MG63 (cell line): ENCODE measurements at places on chromosomes 4 and X. TPM values are rescaled to one million over a fixed set of nuclear protein-coding genes. Genes with fewer than 3 reads are reported as not detected.

DNA sequence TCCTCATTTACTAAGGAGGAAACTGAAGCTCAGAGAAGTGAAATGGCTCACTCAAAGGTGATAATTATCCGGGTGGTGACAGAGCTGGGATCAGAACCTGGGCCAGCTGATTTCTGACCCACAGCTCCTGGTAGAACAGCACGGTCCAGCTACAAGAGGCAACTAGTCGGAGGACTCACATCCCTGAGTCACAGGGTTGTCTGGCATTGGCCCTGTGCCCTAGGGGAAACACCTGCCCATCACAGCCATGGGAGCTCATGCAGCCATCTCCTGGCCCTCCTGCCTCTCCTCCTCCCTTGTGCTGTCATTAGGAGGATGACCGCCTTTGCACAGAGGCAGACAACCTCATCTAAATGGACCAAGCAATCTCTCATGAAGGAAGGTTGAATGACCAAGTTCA lies 115.2 kb upstream of the TSPAN5 start:
- no peak for DNase-seq

Gene INTU
- 1.2 TPM in 2 replicates for total RNA-seq

Gene MAGEE1
- 0.76 and 1.5 TPM in 2 replicates for total RNA-seq

GRCh38 chr4:24748758-24749350 lies 46.5 kb upstream of the SOD3 start:
- no peak for DNase-seq

Gene TMEM154
- total RNA-seq = 0.25 and 1.8 TPM in 2 replicates

Gene SH2D1A
- not detected in 2 replicates for total RNA-seq

Gene MAGEA8
- not detected in 2 replicates for total RNA-seq

Gene UNC5C
- total RNA-seq = not detected in 2 replicates

Gene SSX2
- total RNA-seq = not detected in 2 replicates

DNA sequence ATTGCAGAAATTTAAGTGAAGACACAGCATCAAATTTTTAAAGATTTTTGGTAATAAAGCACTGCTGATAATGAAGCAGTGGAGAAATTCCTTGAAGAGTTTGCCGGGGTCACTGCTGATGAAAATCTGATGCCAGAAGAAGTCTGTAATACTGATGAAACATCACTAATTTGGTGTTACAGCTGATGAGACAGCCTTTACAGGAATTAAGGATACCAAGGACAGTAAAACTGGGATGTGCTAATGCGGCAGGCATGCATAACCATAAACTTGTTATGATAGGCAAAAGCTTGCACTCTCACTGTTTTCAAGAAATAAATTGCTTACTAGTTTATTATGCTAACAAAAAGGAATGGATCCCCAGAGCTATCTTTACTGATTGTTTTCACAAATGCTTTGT lies 52.9 kb upstream of the VEGFC start:
- no peak for DNase-seq

DNA sequence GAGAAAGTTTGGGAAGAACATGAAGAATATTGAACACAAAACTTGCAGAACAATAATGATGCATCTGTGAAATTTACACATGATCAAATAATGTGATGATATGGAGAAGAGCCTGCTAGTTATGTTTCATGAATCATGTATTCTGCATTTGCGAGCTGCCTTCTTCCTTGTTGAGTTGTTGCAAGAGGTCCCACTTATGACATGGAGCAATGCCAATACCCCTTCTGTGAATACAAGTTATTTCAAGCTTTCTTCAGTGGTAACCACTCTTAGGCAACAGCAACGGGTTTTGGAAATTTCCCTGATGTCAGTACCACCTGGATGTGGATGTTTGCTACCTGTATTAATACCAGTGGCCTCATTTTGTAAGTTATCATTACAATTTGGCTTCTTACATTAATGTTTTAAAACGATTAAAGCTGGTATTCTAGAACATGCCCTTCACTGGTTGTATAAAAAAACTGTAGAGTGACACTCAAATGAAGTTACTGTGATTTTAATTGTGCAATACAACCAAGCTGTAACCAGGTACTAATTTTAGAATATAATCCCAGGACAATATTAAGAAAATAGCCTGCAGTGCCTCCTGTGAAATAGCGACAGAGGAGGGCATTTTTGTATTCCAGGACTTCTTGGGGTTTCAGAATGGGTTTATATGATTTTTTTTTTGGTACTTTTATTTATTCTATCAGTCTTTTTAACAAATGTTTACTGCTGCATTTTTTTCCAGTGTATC lies 25.3 kb downstream of the IQCM start:
- DNase-seq = no peak

GRCh38 chr4:85779165-85779564 lies 304.2 kb downstream of the ARHGAP24 start:
- DNase-seq = no peak

Gene PDLIM3
- 0.26 TPM in 1 of 2 replicates, not detected in the other for total RNA-seq

Gene TMPRSS11B
- total RNA-seq = not detected in 2 replicates

Gene IL1RAPL2
- not detected in 2 replicates for total RNA-seq

GRCh38 chrX:37580080-37580479 lies 8.6 kb downstream of the LANCL3 start:
- no peak for DNase-seq

Gene GASK1B
- 2.0 and 4.1 TPM in 2 replicates for total RNA-seq

Gene COX7B2
- total RNA-seq = not detected in 2 replicates

Gene SCML2
- 4.9 and 8.2 TPM in 2 replicates for total RNA-seq

GRCh38 chr4:56060036-56060435 lies 111.3 kb downstream of the CEP135 start:
- no peak for DNase-seq

- DNase-seq = no peak
Observed at GRCh38 chr4:117699595-117699994, 334.7 kb upstream of the NDST3 start.

GRCh38 chr4:113893546-113893945 lies 85.9 kb downstream of the ARSJ start:
- no peak for DNase-seq

- no peak for DNase-seq
Observed at GRCh38 chr4:26179316-26179760, 141.5 kb upstream of the RBPJ start.

Gene PNCK
- total RNA-seq = 0.43 TPM in 1 of 2 replicates, not detected in the other

- DNase-seq = no peak
Observed at GRCh38 chr4:12846368-12846767, 637.8 kb downstream of the RAB28 start.

Gene PSAPL1
- total RNA-seq = not detected in 2 replicates

DNA sequence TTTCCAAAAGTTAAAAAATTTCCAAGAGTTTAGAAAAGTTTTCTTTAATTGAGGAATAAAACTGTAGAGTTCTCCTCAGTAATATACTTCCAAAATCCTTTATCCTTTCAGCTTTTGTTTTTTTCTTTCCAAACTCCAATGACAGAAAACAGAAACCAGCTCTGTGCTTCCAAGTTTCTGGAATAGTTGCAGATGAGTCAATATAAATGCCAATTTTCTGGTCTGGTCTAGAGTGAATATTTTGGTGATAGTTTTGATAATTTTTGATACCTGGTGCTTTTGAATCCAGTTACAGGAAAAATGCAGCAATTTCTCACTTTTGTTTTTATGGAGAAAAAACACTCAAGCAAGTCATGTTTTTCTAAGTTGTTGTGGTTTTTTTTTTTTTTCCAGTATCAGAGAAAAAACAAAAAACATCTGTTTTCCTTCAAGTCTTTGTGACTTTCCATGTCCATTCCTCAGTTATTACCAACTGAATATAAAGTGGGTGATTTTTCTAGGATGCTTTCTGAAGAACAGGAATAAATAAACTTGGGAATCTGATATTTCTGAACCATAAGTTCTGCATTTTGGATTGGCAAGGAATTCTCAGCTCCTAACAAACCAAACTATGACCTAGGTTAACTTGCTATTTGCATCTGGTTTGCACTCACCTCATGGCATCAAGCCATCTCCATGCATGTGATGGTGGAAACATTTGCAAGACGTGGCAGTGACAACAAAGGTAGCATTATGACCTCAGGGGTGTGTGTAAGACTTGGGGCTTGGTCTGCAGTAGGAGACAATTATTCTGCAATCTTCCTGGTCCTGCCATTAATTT lies 139.1 kb downstream of the VEGFC start:
- no peak for DNase-seq

DNA sequence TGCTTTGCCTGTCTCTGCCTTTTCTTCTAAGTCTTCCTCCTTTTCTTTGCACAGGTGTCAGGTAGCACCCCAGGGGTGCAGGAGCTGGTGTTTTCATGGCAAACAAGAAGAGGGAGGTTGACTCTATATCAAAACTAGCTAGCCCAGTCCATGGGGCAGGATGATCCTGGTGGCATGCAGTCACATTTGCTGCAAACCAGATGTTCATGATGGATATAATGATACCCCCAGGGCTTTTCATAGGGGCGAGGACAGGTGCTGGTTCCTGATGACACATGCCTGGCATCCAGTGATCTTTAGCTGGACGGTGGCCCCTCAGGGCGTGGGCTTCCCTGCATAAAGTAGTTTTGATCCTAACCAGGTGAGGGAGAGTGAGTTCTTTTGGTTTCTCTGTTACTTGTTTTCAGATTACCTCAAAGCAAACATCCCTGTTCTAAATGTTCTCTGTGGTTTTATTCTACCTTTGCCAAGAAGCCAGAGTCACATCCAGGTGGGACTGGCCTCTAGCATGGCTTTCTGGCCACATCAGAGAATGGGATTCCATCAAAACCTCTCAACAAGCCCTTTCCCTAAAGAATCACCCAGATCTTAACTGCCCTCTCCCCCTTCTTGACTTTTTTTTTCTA lies 11.2 kb upstream of the UBA6 start:
- DNase-seq = no peak

DNA sequence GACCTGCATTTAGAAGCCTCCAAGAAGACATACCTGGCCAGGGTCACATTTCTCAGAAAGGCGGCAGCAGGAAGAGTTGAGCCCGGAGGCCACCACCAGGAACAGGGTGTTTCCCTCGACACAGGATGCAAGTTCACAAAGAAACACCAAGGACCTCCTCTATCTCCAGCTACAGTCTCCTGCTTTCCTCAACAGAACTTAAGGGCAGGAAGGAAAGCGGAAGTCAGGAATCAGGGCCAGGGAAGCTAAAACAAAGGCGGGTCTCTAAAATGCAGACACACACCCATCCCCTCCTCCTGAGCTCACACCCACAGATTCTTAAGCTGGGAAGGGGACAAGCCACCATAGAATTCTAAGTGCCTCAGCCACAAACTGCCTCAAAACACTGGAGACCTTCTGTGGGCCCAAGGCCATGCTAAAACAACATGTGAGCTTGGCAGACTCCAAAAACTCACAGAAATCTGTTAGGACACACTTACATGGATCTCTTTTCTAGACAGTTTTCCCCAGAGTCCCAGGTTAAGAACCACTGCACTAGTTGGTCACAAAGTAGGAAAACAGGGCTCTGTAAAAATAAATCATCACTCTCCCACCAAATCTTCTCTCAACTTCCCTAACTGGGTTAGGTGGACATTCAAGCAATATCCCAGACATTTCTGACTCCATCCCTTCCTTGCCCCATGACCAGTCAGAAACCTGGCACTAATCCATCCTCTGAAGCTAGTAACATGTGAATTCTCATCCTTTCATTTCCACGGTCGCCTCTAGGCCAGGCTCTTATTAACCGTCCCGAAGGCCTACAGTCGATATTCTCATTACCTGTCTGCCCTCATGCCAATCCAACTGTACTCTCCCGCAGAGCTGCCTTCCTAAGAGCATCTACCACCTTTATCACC lies 163.2 kb downstream of the APBB2 start:
- DNase-seq = no peak

- DNase-seq = no peak
Observed at GRCh38 chr4:3256230-3257102, 7.5 kb downstream of the MSANTD1 start.

DNA sequence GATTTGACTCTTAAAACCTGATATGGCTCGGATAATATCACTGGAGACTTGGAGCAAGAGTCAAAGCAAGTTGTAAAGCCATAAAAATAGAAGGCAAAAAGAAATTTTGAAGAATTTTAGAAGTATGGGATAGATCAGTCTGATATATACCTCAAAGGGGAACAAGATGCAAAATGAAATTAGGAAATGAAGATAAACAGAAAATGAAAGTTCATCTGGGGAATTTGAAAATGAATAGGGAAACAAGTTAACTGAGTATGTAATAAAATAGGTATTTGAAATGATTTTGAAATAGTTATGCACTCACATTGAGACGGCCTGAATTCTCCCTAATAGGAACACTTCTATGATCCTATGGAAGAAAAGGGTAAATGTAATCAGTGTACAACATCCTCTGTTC lies 5.7 kb downstream of the CYP2U1 start:
- no peak for DNase-seq

GRCh38 chr4:167622481-167623240 lies 388.4 kb upstream of the SPOCK3 start:
- peak; percentile 48 for DNase-seq

Gene MAGEA2B
- total RNA-seq = not detected in 2 replicates

DNA sequence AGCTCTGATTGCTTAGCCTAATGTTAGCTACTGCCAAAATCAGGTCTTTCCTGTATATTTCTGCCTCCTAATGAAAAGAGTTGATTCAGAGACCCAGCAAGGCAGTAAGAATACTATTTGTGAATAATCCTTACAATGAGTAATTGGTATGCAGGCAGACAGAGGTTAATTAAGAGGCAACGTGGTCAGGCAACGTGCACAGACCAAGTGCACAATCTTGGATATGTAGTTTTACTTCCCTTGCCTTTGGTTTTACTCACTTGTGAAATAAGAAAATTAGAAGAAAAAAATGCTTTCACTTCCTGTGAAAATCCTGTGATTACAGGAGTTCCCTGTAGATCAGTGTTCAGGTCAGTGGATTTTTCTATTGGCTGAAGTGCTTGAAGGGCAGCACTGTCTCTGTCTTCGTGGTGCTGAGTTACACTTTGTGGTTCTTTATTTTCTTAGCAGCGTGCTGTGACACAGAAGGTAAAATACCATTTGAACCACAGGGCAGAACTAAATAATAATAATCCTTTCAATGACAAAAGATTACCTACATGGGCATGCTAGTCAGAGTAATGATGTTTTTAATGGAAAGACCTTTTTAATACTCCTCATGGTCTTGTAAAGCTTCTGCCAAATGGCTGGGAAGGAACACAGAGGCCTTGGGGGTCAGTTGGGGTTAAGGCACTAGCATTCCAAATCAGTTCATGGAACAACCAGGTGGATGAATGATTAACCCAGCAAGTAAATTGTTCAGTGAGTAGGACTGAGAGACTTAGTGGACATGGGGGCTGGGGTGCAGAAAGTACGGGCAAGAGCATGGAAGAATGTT lies 430.9 kb downstream of the MAPK10 start:
- no peak for DNase-seq

DNA sequence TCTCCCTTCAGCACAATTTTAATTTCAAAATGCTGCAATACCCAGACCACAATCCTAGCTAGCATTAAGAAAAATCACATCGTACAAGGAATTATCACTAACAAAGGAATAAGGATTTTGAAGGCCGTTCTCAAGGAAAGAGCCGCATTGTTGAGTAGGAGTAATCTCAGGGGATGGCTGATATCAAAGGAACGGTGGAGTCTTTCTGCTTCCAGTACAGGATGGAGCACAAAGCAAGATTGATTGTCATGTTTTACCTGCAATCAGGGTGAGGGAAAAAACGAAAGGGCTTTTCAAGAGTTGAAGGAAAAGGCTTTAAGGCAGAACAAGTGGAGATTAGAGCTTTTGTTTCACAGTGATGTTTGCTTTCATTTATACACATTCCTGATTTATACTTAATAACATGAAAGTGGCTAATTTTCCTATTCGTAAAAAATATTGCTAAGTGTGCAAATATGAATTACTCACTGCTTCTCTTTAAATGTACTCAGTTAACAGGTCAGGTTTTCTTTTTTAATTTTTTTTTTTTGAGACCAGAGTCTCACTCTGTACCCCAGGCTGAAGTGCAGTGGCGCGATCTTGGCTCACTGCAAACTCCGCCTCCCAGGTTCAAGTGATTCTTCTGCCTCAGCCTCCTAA lies 207.0 kb downstream of the TRIML1 start:
- DNase-seq = no peak
